ENCODE measurements at places on chromosomes 3 and 15.

DNA sequence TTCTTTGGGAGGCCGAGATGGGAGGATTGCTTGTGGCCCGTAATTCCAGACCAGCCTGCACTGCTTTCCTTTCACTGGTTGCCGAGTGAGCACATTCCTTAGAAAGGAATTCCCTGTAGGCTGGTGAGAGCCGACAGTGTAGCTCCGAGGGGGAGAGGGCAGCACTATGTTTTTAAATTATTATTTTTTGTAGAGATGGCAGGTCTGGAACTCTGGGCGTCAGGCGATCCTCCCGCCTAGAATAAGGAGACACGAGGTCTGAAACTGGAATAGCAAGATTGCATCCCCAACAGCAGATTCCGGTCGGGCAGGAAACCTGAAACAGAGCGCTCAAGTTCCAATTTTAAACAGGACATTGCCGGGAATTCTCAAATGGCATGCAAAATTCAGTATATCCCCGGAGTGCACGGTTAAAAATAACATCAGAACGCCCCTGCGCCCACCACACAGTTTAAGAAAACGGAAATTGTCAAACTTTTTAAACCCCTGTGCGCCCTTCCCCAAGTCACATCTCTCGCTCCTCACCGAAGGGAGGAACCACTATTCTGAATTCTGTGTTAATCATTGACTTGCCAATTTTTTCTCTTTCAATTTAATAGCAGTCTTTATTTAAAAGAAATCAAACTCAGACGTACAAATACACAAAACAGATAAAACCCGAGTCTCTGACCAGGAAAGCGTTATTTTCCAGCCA is 643 bp upstream of the RNU5B-1 start:
- DNase-seq: no peak

- no peak for DNase-seq
Measured at GRCh38 chr3:114460459-114460858, 166.6 kb downstream of the TIGIT start.

- DNase-seq: no peak
Measured at GRCh38 chr15:74540161-74540760, 759 bp upstream of the ARID3B start.

DNA sequence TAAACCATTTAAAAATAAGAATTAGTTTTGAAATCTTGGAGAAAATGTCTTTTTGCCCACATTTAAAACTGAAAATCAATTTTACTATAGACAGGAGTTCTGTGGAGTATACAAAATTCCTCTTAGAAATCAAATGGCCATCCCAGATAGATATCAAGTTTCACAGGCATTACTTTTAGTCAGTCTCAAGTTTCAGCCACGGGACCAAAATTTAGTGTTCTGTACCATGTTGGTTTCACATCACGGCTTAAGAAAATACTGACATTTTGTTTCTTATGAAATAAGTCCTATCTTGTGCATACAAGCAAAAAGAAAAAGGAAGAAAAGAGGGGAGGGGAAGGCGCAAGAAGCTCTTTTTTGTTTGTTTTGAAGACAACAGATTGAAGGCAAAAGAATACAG is 45.7 kb downstream of the EIF2AK4 start:
- DNase-seq: no peak

- no peak for DNase-seq
Measured at GRCh38 chr3:172313671-172314070, 134.6 kb downstream of the GHSR start.

DNA sequence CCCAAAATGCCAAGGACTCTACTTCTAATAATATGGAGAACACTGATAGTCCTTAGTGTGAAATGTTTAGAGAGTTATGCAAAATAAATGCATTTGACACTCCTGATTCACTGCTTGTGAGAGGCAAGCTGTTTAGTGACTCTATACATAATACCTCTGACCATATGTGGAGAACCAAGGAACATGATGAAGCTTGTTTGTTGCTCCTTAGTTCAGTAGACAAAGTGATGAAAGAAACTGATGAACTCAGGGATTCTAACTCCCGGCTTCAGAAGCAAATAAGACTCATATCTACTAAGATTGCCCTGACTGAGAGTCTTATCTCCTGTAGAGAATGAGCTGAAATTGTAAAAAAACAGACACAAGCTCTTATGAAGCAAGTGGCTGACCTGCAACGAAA is 41.3 kb downstream of the PEX5L start:
- no peak for DNase-seq

- DNase-seq: no peak
Measured at GRCh38 chr3:5389057-5389456, 201.6 kb downstream of the EDEM1 start.

GRCh38 chr3:177429771-177430170 is 232.5 kb upstream of the TBL1XR1 start:
- DNase-seq: no peak

DNA sequence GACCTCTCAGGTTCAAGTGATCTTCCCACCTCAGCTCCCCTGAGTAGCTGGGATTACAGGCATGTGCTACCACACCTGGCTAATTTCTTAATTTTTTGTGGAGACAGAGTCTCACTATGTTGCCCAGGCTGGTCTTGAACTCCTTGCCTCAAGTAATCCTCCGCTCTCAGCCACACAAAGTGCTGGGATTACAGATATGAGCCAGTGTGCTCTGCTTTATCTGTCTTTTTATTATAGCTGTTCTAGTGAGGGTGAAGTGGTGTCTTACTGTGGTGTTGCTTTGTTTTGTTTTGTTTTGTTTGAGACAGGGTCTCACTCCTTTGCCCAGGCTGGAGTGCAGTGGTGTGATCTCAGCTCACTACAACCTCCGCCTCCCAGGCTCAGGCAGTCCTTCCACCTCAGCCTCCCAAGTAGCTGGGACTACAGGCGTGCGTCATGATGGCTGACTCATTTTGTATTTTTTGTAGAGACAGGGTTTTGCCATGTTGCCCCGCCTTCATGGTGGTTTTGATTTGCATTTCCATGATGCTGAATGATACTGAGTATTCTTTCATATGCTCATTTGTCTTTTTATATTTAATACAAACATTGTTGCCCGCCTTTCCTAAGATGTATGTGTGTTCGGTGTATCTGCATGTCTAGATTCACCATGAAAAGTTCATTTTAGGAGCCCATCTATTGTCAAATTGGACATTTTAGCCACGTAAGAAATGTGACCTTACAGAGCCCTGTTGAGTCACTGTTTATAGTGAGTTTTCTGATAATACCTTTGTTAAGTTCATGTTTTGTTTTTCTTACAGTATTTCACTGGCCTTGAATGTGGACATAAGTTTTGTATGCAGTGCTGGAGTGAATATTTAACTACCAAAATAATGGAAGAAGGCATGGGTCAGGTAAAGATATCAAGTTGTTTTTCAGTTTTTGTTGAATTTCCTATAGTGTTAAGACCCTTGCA is 80.6 kb downstream of the ARIH1 start:
- peak; percentile 5 for DNase-seq

DNA sequence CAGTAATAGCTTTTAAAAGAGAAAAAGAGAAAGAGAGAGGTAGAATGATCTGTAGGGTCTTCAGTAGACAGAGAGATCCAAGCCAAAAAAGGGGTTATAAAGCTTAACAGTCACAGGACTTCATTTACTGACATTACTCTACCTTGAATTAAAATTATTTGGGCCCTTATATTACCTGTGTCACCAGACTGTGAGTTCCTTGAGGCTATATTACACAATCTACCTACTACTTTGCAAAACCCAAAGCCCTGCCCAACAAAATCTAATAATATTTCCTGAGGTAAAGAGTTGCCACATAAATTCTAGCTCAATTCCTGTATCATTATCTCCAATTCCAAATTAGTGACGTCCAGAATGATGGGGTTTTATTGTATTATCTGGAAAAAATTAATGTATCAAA is 1.9 kb downstream of the UBR1 start:
- DNase-seq: no peak

- no peak for DNase-seq
Measured at GRCh38 chr3:170868577-170869238, 1.3 kb downstream of the RPL22L1 start.

GRCh38 chr15:67884514-67885174 is 44.8 kb upstream of the RNU6-1 start:
- DNase-seq: peak; percentile 20

GRCh38 chr3:109982201-109982600 is 644.9 kb upstream of the DPPA4 start:
- DNase-seq: no peak

GRCh38 chr3:169383770-169384169 is 279.7 kb downstream of the MECOM start:
- DNase-seq: no peak

- DNase-seq: no peak
Measured at GRCh38 chr3:134652409-134652831, 1.6 kb upstream of the KY start.

GRCh38 chr3:31077021-31077601 is 182.7 kb upstream of the GADL1 start:
- no peak for DNase-seq

DNA sequence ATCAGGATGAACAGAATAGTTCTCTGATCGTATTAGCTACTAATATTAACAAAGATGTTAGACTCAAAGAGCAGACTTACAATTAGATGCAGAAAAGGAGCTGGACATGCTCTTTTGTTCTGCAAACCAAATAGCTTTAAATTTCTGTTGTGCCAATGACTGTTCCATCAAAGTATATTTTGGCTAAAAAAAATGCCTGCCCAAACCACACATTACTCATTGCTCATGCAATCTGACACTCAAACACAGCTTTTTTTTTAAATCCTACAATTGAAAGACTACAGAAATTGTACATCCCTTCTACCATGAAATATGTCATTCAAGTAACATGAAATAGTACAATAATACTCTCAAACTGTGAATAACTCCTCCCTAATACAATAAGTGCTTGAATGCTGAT is 48.6 kb downstream of the SHOX2 start:
- DNase-seq: no peak

GRCh38 chr3:80696280-80696679 is 928.5 kb upstream of the ROBO1 start:
- no peak for DNase-seq

DNA sequence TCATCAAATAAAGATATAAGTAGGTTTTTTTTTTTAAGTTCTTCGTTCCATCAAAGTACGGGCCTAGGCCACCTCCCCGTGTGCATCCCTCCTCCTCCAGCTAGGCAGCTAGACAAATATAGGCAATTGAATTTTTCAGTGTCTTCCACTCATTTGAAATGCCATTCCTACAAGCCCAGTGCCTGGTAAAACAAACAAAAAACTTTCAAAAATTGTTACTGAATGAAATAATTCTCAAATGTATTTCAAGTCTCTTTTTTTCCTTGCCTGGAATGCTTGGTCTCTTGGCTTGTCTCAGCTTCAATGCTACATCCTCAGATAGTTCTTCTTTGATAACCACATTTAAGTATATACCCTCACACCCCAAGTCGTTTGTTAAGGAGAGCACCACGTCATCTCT is 3.8 kb downstream of the EIF2AK4 start:
- no peak for DNase-seq

- DNase-seq: no peak
Measured at GRCh38 chr15:48653913-48654670, 8.6 kb upstream of the FBN1 start.

DNA sequence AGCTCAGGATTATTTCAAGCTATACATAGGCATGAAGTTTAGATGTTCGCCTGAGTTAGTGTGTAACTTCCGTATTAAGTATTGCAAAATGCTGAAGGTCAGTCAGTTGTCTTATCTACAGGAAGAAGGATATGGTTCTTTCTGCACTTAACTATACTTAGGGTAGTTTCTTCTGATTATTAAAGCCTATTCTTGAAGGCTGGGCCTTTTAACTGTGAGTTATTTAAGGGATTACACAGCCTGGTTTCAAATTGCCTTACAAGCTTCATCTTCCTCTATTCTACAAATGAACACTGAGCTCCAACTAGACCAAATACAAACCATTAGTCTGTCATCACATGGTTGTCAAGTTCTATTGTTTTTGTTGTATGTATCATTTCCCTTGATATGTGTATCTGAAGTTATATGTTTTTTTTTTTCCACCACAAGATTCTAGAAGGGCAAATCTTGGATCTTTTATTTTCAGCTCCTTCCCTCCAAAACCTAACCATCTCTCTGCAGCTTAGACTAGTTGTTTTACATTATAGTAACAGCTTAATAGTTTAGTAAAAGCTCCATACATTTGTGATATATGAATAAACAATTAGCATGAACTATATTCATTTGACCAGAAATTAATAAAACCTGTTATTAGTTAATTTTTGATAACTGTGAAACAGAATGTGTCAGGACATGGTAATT is 272.9 kb upstream of the KCNMB2 start:
- DNase-seq: no peak

- DNase-seq: no peak
Measured at GRCh38 chr3:142019794-142020320, 129.5 kb downstream of the TFDP2 start.

DNA sequence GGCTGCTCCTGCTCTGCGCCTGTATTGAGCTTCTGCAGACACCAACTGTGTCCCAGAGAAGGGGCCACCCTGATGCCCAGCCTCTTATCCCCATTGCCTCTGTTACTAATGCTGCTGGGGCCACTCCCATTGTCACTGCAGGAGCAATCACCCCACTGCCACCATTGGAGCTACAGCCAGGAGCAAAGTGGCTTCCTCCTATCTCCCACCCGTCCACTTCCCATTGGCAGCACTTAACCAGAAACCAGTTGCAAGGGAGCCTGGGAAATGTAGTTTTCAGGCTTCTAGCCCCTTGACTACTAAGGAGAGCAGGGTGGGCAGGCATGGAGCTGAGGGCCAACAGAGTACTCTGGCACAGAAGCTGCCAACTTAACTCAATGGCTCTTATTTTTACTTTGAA is 55.9 kb upstream of the KLF13 start:
- no peak for DNase-seq

DNA sequence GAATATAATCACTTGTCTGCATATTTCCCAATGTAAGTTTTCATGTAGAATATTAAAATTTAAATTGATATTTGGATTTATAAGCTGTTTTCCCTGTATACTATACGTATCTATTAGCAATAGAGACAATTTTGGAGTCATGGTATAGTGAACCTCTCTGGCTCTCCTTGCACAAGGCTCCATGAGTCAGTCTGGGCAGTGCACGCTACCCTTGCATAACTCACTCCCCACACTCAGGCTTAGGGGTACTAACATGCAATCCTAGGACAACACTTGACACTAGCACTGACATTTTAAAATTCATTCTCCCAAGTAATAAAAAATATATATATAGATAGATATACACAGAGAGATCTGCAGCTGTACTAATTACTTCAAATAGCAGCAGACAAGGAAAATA is 39.2 kb downstream of the SLC24A1 start:
- DNase-seq: no peak

DNA sequence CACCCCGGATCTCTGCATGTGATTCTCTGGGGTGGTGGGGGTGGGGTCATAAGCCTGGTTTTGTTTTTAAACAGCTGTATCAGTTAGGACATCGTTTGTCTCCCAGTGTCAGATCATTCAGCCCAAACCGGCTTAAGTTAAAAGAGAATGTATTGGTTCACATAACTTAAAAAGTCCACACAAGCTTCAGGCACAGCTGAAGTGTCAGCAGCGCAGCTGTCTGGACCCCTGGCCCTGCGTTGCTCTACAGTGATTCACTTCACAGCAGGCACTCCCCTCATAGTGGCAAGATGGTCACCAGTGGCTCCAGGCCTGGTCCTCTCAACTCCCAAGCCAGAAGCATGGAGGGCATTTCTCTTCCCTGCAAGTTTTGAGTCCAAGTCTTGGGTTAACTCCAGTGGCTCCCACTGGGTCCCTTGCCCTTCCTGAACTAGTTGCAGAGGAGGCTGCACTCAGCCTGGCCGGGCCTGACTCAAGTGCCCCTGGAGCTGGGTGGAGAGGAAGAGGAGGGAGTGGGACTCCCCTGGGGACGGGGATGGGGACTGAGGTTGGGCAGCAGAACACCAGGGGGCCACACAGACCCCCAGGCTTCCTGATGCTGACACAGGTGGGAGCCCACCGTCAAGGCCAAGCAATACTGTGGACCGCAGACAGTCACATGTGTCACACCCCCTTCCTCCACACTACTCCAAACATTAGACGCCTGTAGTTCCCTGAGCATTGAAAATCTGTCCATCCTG is 28.9 kb upstream of the GP9 start:
- no peak for DNase-seq

Measured in stimulated activated CD8-positive, alpha-beta memory T cell treated with anti-CD3 and anti-CD28 coated beads, Interleukin-7, amount 100 ng/mL, for 48 hours (primary cell).